Myocyte (in vitro differentiated cells): ENCODE measurements at places on chromosomes 2 and 18.

DNA sequence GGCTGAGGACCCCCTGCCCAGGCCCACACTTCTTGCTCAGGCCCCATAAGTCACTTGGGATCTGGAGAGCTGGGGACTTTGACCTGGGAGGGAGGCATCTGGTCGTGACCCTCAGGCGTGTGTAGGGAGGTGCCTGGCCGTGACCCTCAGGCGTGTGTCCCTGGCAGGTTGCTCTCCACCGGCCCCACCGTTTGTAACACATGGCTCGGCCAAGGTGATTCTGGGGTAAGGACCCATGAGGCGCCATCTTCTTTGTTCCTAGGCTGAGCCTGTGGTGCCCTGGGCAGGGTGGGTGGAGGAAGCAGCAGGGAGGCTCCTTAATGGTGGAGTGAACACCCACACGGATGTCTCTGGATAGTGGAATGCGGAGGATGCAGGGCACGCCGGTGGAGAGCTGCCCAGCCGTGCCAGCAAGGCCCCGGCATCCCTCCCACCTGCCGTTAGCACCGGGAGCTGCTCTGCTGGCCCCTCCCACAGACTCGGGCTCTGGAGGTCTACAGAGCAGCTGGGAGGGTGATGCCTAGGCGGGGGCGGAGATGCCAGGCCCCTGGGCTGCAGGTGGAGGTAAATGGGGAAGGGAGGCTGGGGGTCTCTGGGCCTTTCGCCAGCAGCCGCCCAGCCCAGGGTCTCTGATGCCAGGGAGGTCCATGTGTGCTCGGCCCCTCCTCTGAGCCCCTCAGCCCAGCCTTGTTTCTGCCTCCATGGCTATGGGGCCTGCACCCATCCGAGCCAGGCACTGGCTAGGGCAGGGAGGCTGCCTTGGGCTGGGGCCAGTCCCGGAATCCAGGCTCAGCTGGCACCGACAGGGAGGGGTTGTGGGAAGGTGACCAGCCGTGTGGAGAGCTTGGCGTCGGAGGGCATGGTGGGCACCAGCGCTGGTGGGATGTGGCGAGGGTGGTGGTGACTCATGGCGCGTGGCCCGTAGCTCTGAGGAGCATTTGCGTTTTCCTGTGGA lies 1.1 kb upstream of the GAL3ST2 start:
- peak; percentile 22 for DNase-seq

DNA sequence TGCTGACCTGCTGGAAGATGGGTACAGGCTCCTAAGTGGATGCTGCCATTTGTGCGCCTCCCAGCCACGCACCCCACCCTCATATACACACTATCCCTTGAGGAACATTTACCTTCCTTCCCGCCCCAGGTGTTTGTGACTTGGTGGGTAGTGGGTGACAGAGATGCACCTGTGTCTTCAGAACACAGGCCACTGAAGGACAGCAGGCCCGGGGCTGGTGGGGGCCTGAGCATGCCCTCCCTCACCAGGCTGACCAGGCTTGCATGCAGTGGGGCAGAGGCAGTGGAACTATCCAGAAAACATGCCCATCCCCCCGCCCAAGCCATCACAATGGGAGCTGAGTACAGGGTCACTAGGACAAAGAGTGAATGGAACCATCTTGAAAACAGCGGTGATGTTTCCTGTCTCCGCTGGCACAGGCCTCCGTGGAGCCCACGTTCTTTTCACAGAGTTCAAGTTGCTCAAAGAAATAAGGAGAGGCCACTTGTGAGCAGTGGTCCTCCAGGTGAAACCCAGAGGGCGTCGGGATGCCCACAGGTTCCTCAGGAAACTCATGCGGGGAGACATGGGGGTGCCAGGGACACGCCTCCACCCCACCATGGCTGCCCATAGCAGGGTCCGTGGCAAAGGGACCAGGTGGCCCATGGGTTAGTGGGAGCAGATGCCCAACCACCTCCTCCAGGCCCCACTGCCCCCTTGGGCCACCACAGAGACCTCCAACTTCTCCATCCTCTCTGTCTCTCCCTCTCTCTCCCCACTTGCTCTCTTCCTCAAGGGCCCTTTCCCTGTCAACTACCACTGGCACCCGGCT lies 90.9 kb downstream of the MALT1 start:
- no peak for DNase-seq

DNA sequence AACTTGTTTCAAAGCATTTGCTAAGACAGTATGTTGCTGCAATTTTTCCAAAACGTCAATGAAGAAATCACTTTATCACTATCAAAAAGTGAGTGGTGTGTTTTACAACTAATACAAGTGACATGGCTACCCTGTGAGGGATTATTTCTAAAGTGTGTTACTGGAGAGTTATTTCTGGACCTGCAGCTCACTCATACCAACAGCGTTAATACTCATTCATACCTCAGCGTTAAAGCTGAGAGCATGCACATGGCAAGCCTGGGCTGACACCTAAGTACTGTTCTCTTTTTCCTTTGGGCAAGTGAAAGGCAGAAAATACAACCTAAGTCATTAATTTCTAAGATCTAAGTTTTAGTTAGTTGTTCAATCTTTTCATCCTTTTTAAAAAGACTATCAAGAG lies 13.0 kb upstream of the MRPL19 start:
- DNase-seq: no peak

DNA sequence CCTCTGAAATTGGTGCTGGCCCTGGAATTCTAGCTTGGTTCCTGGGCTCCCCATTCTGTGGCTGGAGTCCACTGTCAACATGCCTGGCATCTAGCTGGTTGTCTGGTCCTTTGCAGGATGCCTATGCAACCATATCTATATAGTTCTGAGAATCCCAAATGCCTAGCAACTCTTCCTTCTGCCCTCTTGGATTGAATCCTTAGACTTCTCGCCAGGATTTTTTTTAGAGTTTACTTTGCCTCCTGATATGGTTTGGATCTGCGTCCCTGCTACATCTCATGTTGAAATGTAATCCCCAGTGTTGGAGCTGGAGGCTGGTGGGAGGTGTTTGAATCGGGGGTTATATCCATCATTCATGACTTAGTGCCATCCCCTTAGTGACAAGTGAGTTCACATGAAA lies 65.0 kb upstream of the LYPD1 start:
- DNase-seq: no peak

- DNase-seq: no peak
Measured at GRCh38 chr18:12464731-12465130, 57.0 kb downstream of the PRELID3A start.

- DNase-seq: no peak
Measured at GRCh38 chr2:165055082-165055851, 99.9 kb upstream of the SLC38A11 start.
